ENCODE measurements at places on chromosomes 6 and 20.

DNA sequence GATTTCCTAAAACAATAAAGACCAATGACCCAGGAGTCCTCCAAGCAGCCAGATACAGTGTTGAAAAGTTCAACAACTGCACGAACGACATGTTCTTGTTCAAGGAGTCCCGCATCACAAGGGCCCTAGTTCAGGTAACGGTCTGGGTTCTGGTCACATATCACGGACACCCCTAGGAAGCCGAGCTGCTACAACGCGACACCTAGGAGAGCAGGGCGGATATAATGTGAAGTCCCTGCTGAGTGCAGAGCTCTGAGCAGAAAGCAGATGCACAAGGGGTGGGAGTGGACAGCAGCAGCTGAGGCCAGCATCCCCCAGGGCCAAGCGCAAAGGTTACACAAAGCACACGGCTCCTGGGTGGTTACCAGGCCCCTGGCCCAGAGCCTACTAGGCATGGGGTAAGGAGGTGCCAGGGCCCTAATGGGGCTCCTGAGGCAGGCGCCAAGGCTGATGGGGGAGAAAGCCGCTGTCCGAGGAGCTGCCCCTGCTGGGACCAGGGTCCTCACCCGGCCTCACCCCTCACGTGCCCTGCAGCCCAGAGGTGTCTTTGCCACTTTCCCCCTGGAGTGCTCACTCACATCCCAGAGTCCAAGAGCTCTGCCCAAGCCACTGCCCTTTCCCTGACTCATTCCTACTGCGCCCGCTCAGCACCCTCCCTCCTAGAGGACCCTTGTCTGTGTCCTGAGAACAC is 8.4 kb downstream of the CST7 start:
- DNase-seq: no peak

DNA sequence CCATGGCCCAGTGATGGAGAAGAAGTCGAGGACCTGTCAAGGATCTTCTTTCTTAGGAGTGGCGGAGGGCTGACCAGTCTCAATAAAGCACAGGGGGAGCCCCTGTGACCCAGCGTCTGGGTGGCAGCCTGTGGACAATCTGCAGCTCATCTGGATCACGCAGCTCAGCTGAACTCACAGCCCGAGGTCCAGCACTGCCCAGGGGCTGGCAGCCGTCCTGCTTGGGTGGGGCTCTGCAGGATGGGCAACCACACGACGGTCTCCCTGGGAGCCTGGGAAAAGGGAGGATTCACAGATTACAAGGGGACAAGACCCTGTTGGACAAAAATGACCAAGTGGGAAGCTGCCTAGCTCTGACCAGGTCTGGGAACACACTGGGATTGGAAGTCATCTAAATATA is 110.8 kb downstream of the MYLK4 start:
- no peak for DNase-seq

DNA sequence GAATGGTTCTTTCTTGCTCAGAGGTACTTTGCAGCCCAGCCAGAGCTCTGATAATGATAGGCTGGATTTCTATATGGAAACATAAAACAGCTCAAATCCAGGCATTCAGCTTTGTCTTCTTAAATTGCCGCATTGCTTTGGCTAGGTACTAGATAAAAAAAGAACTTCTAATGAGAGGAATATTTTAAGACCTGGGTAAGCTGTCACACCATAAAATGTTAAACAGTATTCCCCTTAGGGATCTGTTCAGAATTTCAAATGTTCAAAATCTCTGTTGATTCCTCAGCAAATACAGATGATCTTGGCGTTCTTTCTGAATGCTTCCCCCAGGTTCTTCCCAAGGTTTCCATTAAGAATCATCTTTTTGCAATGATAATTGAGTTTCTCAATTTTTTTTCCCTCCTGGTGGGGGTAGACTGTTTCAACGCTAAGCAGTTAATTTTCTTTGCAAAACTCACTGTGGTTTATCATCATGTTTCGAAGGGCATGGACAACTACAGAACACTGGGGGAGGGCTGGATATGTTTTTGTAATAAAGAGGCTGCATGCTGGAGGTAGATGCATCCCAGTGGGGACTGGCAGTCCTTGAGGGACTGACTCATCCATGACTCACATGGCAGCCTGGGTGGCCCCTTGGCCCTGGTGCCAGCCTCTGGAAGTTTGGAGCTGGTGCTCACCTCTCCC is 31.0 kb downstream of the TIAM2 start:
- DNase-seq: peak; percentile 93

DNA sequence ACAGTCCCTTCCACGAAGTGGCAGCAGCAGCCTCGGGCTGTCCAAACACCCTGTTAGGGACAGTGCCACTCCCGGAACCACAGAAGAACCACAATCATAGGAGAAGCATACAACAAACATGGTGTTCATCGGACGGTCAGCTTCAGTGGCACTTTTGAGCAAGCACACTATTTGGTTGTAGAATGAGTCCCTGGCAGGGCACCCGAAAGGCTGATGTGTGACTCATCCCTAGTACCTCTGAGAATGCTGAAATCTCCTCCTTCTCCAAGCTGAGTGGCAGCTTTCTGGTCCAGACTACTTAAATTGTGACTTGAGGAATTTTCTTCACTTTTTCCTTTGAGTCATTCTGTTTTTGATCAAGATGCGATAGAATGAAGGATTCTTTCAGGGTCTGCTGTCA is 282.5 kb downstream of the ESR1 start:
- DNase-seq: peak; percentile 86

DNA sequence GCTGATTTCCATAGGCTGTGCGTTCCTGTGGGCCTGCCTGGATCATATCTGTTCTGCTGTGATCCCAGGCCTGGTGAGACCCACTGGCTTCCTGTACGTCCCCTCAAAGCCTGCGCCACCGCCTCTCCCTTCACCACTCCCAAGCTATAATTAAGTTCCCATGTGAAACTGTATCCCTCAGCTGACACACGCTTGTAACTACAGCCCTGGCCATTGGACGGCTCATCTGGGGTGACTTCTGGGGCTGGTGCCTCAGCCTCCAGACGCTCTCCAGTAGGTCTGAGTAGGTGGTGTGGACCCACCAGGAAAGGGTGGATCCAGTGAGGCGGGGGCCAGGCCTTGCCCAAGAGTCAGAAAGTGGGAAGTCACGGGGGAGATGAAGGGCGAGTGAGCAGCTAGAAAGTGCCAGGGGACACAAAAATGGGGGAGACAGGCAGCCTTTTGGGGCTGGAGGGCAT is 21.0 kb downstream of the PPARD start:
- no peak for DNase-seq

DNA sequence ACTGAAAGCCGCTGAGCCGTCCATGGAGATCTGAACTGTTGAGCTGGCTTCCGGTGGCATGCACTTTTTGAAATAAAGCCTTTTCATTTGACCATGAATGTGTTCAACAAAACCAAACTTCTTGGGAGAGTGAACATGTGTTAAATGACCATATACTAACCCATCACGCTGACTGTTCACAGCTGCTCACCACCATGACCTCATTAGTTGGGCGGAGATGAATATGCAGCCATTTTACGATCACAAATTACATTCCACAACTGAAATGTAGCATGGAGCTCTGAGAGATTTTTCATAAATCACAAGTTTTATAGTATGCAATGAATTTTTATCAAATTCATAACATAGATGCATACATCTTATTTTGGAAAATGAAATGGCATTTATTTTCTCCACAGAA is 4.2 kb downstream of the RAMACL start:
- no peak for DNase-seq

DNA sequence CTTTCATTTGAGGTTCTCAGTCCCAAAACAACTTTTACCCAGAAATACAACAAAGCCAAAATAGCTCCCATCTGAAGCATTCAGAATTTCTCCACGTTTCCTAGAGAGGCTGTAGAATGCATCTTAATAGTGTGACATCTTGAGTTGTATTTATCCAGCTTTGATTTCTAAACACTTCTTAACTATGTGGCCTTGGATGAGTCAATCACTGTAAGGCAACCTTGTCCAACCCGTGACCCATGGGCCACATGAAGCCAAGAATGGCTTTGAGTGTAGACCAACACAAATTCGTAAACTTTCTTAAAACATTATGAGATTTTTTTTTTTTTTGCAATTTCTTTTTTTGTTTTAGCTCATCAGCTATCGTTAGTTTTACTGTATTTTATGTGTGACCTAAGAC is 108.1 kb downstream of the RALGAPA2 start:
- DNase-seq: no peak

- peak; percentile 10 for DNase-seq
Observed at GRCh38 chr6:26328265-26328844, 36.6 kb upstream of the BTN3A2 start.

GRCh38 chr20:59661153-59661552 is 56.8 kb downstream of the PHACTR3 start:
- no peak for DNase-seq

DNA sequence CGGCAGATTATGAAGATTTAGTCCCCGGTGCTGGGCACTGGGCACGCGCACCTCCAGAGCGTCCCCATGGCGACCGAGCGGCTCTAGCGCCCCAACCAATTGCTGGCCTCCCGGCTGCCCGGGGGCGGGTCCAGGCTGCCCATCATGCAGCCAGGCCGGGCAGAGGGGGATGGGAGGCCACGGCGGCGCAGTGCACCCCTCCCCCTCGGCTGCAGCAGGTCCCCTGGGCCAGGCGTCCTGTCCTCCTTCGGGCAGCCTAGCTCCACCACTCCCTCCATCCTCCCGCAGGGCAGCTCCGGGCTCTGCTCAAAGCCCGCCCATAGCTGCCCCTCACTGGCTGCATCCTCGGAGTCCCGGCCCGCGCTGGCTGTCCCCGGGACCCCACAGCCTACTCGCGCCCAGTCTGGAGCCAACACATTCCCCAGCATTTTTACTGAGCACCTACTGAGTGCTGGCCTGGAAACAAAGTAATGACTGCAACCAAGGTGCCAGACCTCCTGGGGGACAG is 99.4 kb downstream of the ASXL1 start:
- peak; percentile 90 for DNase-seq

GRCh38 chr20:20167698-20168097 is 115.4 kb downstream of the CFAP61 start:
- DNase-seq: no peak

GRCh38 chr6:151330130-151330696 is 61.1 kb downstream of the ZBTB2 start:
- no peak for DNase-seq

DNA sequence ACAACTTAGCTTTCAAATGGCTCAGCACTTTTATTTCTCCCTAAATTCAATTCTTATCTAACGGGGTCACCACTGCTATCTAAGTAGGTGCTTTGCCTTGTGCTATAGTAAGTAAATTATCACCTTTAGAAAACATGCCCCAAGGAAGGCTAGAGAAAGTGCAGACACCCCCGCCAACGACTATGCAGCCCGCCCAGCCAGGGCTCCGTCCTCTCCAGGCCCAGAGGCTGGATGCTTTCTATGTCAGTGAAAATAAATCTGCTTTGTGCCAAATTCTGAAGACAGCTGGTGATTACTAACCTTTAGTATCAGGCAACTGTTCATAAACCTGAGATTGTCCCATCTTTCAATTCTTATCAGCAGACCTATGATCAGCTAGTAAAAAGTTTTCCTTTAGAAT is 14.3 kb downstream of the KIAA0319 start:
- no peak for DNase-seq

DNA sequence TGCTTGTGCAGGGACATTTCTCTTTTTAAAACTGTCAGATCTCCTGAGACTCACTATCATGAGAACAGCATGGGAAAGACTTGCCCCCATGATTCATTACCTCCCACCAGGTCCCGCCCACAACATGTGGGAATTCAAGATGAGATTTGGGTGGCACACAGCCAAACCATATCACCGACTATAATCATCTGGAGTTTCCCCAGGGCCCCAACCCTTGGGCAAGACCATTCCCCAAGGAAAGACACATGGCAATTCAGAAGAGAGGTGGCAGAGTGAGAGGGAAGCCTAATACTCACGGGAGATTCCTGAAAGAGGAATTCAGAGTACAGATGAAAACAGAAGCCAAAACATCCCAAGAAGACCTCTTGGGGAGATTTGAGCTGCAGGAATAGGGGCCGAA is 291.0 kb upstream of the PLCB4 start:
- DNase-seq: no peak

- peak; percentile 59 for DNase-seq
Observed at GRCh38 chr20:38152175-38152620, 12.9 kb downstream of the TGM2 start.

- no peak for DNase-seq
Observed at GRCh38 chr6:7343546-7344475, 30.8 kb upstream of the SSR1 start.

- no peak for DNase-seq
Observed at GRCh38 chr20:41395667-41396664, 29.3 kb upstream of the EMILIN3 start.

GRCh38 chr6:39302669-39303424 is 11.4 kb downstream of the KCNK17 start:
- peak; percentile 81 for DNase-seq

- DNase-seq: no peak
Observed at GRCh38 chr6:116329156-116329555, 41.6 kb upstream of the DSE start.

GRCh38 chr20:45959126-45959525 is 12.9 kb downstream of the ZNF335 start:
- no peak for DNase-seq

GRCh38 chr6:71224011-71224410 is 64.6 kb upstream of the OGFRL1 start:
- no peak for DNase-seq

DNA sequence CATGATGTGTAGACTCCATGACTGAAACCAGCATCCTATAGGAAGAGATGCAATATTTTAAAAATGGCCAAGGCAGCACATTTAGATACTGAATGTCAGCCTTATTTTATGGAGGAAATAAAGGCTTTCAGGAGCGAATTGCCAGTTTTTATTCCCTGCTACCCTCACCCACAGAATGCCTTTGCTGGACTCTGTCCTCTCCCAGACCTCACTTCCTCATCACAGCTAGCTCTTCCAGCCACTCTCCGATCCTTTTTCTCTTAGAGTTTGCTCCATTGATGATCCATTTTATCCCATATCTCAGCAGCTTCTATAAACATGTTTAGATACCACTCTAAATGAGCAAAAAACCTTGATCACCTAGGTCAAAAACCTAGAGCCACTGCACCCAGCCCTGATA is 137.7 kb downstream of the LRRC1 start:
- DNase-seq: no peak

GRCh38 chr20:36736451-36737182 is 9.3 kb downstream of the NDRG3 start:
- no peak for DNase-seq

DNA sequence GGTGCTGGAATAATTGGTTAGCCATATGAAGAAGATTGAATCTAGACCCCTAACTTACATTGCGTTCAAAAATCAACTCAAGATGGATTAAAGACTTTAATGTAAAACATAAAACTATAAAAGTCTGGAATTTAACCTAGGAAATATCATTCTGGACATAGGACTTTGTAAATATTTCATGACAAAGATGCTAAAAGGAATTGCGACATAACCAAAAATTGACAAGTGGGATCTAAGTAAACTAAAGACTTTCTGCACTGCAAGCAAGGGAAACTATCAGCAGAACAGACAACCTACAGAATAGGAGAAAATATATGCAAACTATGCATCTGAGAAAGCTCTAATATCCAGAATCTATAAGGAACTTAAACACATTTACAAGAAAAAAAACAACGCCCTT is 45.5 kb upstream of the SLC35F1 start:
- DNase-seq: no peak

GRCh38 chr20:51211191-51211590 is 188.3 kb upstream of the KCNG1 start:
- DNase-seq: no peak

- DNase-seq: no peak
Observed at GRCh38 chr20:46546936-46547335, 3.5 kb downstream of the OCSTAMP start.

GRCh38 chr6:169709293-169709692 is 7.4 kb downstream of the C6orf120 start:
- no peak for DNase-seq

Data from astrocyte of the hippocampus (primary cell).